ENCODE measurements at places on chromosomes 3 and 15. TPM values are rescaled to one million over a fixed set of nuclear protein-coding genes. Genes with fewer than 3 reads are reported as not detected.

- no peak for DNase-seq
Observed at GRCh38 chr3:177491296-177492032, 294.2 kb upstream of the TBL1XR1 start.

DNA sequence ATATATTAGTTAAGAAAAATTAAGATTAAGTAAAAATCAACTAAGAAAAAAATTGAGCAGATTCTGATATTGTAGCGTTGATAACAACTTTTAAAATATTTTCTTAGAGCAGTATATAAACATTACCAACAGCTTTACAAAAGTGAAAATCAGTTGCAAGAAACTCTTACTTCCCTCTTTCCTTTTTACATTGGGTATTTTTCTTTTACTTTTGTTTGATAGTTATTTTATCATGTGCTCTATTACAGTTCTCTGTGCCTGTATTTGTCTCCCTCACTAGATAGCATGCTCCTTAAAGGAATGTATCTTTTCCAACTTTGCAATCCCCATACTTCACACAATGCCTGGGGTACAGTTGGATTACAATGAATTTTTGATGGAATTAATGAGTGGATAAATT, 87.5 kb upstream of the P3H2 start:
- no peak for DNase-seq

DNA sequence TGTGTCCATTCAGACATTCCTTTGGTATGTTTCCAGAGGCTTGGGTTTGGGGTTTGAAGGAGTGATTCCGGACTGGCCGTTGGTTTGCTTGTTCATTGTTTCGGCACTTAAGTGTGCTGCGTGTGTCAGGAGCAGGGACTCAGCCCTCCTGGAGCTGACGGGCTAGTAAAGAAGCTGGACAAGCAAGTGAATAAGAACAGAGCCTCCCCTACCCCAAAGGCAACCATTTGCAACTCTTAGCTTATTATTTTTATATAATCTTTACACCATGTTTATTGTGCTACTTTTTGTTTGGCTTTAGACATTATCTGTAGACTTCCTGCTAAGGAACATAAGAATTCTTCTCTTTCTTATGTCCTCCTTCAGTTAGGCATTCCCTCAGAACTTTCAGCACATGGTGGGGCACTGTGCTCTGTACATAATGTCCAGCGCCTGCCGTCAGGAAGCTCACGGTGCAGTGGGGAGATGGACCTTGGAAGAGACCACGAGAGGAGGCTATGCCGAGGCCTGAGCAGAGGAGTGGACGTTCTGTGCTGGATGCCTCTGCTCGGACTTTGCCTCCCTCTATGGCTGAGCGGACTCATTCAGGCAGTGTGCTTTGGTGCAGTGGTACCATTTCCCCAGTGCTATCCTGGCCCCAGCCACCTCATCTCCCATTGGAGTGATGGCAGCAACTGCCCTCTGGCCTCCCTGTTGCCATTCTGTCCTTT, 65.4 kb downstream of the EEFSEC start:
- no peak for DNase-seq

GRCh38 chr3:4950948-4951347, 28.3 kb upstream of the BHLHE40 start:
- no peak for DNase-seq

DNA sequence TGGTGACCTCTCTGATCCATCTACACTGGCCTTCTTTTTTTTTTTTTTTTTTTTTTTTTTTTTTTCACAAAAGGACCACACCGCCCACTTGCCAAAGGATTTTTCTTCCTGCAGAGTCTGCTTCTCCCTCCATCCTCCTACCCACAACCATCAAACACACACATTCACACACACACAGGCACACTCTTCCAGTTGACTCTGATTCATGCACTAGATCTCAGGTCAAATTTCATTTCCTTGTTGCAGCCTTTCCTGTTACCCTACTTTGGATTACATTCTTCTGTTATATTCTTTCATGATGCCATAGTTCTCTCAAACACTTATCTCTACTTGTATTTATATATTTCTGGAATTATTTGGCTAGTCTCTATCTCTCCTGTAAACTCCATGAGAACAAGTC, 133.9 kb downstream of the STAC start:
- DNase-seq: no peak

DNA sequence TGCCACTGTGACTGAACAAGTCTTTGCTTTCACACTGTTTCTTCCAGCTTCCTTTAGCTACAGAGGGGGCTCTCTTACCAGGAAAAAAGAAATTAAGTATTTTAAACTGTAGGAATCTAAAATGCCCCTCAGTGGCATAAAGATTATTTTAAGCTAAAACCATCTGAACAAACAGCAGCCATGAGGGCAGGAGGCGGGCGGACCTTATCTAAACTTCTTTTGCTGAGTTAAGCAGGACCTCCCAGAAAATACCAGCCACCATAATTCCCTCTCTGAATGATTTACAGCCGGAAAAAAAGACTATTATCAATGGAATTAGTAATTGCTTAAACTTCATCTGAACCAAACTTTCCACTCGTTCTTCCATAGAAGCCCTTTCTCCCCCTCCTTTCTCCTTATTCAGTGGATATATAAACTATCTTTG, 5.2 kb upstream of the TOPAZ1 start:
- DNase-seq: no peak

DNA sequence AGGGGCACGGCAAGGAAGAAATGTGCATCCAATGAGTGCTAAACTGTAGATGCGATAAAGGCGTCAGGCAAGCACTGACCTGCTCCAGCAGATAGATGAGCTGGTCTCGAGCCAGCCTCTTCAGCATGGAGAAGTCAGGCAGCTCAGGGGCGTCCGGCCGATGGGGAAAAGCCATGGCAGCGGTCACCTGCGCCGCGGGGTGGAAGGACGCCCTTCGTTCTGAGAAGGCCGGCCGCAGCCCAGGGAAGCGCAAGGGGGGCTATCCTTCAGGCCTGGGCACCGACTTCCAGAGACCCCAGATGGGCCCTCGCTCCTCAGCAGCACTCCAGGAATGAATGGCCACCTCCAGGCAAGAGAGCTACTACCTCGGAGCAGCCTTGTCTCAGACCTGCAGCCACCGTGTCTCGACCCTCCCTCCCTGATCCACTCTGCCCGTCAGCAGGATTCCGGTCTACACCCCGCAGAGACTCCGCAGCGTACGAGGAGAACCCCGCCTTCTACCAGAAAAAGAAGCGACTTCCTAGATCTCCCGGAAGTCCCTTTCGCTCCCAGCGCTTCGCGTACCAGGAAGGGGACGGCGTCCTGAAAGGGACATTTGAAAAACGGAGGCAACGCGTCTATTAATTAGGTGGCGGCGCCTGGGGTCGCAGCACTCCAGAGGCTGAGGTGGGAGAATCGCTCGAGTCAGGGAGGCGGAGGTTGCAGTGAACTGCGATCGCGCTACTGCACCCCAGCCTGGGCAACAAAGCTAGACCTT, at the start of gene VPS33B:
VPS33B (minus strand) TSS at position 520 of the 757 bp plus-strand sequence; CDS start at position 175, 345 bp downstream.
- peak; percentile 80 for DNase-seq

- DNase-seq: no peak
Observed at GRCh38 chr15:49372366-49372765, 50.7 kb upstream of the FGF7 start.

GRCh38 chr15:82159922-82160321, 102.6 kb downstream of the EFL1 start:
- DNase-seq: no peak

GRCh38 chr3:118167571-118167970, 867.1 kb downstream of the IGSF11 start:
- DNase-seq: no peak

MB21D2 gene
- 16.7 TPM for polyA plus RNA-seq

LMLN gene
- polyA plus RNA-seq: 11.1 TPM

CPN2 gene
- 0.16 TPM for polyA plus RNA-seq
